Spinal cord (tissue), 10 donors: ENCODE measurements at places on chromosomes 6 and 20. TPM values are rescaled to one million over a fixed set of nuclear protein-coding genes. Genes with fewer than 3 reads are reported as not detected.

The MTCH1 gene
- polyA plus RNA-seq: 275 TPM

- no peak for DNase-seq
Observed at GRCh38 chr6:138084904-138085838, 22.0 kb downstream of the PERP start.

DNA sequence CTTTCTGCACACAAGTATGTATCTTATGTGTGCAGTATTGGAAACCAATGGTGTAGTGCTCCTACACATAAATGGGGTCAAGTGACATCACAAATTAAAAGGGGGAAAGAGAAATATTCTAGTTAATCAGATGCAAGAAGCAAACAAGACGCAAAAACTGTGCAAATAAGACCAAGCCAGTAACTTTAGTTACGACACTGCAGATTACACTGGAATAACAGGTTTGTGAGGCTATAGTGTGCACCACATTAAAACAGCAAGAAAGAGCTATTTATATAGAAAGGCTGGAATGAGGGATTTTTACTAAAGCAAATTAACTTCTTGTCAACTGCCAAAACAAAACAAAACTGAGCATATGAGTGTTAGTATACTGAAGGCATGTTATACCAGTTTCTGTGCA, 45.8 kb downstream of the NR2E1 start:
- no peak for DNase-seq

DNA sequence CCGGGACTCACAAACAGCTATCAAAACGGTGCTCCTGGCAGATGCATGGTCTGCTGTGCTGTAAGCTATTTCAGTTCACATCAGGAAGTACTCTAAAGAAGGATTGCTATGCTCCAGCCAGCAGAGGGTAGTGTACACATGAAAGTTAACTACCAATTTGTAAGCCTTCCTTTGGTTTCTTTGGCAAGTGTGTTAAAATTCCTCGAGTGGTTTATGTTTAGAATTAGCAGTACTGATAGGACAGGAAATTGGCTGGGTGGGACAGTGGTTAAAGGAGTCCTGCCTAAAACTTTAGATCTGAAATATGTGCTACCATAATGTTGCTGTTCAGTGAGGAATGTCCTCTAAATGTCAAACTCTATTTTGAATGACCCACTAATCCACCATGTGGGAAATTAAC, 47.4 kb downstream of the TRMT11 start:
- DNase-seq: peak; percentile 47

The KCNK15 gene
- polyA plus RNA-seq: 0.15 TPM

- no peak for DNase-seq
Observed at GRCh38 chr20:48878534-48879248, 42.8 kb upstream of the ARFGEF2 start.

The ANGPT4 gene
- 0.50 TPM for polyA plus RNA-seq

DNA sequence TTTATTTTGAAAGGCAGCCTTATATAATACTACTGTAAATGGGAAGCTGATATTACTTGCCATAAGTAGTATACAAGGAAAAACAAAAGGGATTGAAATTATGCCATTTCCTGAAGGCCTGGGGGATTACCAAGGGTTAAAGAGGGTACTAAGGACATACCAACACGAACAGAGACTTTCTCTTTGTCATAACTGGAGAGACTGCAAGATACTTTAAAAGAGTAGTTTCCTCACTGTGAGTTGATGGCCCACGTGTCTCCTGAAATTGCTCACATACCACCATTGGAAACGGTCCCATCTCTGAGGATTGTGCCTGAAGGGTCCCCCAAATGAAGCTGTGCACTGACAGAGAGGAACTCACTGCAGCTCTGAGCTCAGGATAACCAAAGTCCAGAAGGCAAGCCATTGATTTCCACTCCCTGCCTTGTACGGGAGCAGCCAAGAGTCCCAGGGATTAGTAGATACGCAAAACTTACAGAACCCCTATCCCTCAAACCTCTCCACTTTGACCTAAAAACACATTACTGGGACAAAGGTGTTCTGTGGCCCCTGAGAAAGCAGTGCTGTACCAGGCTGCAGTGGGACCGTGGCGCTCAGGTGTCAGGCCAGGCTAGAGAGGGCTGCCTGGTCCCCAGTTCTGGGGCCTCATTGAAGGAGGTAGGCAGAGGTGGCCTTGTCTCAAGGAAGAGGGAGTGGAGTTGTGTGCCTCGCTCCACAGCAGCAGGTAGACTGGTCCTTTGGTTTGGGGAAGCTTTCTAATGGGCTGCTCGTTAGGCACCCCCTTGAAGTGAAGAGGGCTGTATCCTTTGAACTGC, 15.2 kb downstream of the PSMG4 start:
- no peak for DNase-seq

GRCh38 chr20:33811776-33812151, 616 bp downstream of the CHMP4B start:
- no peak for DNase-seq
